ENCODE measurements at places on chromosomes 4 and X. TPM values are rescaled to one million over a fixed set of nuclear protein-coding genes. Genes with fewer than 3 reads are reported as not detected.

RTL9 gene
- polyA plus RNA-seq = not detected

CTAG1B gene
- polyA plus RNA-seq = not detected

ARX gene
- polyA plus RNA-seq = not detected

- H3K4me3 ChIP-seq = no peak overlapping the region
- H3K27ac ChIP-seq = no peak overlapping the region
- no peaks in the 10 kb centered on the region for H3K4me1 ChIP-seq
- no peaks in the 10 kb centered on the region for H3K36me3 ChIP-seq
Observed at GRCh38 chr4:97656044-97656720, 487.1 kb downstream of the STPG2 start.

DNA sequence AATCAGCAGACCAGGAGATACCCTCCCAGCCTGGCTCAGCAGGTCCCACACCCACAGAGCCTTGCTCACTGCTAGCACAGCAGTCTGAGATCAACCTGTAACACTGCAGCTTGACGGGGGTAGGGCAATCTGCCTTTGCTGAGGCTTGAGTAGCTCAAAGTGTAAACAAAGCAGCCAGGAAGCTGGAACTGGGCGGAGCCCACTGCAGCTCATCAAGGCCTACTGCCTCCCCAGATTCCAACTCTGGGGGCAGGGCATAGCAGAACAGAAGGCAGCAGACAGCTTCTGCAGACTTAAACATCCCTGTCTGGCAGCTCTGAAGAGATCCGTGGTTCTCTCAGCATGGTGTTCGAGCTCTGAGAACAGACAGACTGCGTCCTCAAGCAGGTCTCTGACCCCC lies 15.1 kb upstream of the GABRA2 start:
- DNase-seq = no peak
- H3K4me1 ChIP-seq = no peaks in the 10 kb centered on the region
- no peak overlapping the region for H3K27ac ChIP-seq
- H3K4me3 ChIP-seq = no peak overlapping the region
- H3K27me3 ChIP-seq = no peaks in the 10 kb centered on the region

KLB gene
- polyA plus RNA-seq = 0.24 TPM

TEX13B gene
- not detected for polyA plus RNA-seq

EXOC1L gene
- not detected for polyA plus RNA-seq

DNA sequence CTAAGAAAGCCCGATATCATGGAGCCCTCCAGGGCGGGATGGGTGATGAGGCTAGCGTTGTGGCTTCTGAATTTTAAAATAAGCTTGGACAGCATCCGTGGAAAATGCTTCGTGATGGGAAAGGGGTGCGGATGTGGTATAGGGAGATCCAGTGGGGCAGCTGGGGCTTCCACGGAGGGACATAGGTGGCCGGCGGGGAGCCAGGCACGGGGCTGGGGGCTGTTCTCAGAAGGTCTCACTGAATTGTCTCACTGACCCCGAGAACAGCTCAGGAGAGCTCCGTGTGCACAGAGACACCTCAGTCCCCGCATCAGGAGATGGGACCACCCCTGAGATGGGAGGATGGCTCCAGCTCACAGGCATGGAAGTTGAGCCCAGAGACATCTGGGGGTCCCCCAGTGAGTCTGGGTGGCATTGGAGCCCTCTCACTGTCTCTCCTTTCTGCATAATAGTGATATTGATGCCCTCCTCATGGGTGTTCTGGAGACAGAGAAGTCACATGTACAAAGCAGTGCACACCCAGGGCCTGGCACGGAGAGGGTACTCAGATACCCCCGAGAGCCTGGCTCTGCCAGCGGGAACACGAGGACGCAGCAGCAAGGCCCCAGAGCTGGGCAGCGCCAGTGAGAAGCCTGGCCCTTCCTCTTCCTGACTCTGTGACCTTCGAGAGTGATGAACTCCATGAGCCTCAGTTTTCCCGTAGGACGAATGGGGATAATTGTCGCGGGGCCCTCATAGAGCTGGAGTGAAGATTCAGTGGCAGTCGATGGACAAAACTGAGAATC lies 70.6 kb upstream of the PSAPL1 start:
- peaks cover 13% of the 10 kb centered on the region for H3K27me3 ChIP-seq
- H3K4me1 ChIP-seq = peaks cover 16% of the 10 kb centered on the region
- DNase-seq = no peak
- no peak overlapping the region for H3K4me3 ChIP-seq

DNA sequence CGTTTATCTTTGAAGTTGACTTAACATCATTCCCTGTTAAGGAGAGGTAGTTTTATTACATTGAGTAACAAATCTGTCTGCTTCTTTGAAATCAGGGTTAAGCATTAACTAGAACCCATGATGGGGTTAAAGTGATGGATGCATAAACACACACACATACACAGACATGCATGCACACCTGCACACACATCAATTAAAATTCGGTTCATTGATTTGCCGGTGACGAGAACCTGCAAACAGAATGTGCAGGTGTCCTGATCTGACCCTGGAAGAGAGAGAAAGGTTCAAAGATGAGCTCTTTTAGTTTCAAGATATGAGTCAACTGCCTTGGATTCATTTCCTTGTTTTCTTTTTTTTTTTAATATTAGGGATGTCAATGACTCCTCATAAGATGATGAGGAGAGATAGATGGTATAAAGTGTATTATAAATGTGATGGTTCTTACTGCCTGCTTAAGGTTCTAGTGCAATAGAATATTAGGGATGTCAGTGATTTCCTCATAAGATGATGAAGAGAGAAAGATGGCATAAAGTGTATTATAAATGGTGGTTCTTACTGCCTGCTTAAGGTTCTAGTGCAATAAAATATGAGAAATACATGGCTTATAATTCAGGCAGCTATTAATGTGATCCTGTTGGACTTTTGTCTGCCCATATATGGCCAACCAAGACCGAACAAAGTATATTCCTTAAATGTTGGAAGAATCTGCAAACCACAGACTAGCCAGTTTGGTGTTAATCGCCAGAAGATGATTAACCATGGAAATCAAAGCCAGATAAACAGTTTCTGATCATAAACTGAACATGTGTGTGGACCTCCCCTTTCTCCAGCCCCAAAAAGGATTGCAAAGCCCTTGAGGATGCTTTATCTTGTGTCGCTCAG lies 14.1 kb upstream of the CD99 start:
- H3K27me3 ChIP-seq = no peaks in the 10 kb centered on the region
- DNase-seq = no peak
- no peak overlapping the region for H3K27ac ChIP-seq

IQSEC2 gene
- polyA plus RNA-seq = 1.0 TPM

DNA sequence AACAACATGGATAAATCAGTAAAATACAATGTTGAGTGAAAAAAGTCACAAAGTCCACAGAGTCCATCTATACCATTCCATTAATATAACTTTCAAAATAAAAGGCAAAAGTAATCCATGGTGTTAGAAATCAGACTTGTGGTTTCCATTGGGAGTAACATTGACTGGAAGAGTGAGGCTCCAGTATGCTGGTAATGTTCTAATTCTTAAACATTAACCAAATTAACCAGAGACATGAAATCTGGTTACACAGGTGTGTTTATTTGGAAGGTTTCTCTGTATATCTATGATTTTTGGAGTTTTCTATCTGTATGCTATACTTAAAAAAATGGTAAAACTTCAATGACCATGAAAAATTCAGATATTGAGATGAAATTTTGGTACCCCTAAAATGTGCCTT lies 42.6 kb downstream of the SULT1B1 start:
- H3K36me3 ChIP-seq = no peaks in the 10 kb centered on the region
- no peaks in the 10 kb centered on the region for H3K4me1 ChIP-seq
- H3K4me3 ChIP-seq = no peak overlapping the region

DNA sequence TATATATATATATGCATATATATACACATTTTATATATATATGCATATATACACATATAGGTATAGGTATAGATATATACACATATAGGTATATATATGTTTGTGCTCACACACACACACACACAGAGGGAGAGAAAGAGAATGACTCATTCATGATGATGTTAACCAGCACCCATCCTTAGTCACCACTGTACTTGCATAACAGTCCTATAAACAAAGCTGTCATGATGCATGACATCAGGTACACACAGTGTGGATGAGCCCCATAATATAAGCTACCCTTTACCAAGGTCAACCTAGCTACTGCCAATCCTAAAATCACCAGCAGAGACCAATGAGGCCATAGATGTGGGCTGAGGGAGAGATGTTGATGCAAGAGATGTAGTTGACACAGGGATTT lies 1408.0 kb downstream of the RAPGEF2 start:
- no peak overlapping the region for H3K27ac ChIP-seq
- no peaks in the 10 kb centered on the region for H3K4me1 ChIP-seq
- no peaks in the 10 kb centered on the region for H3K36me3 ChIP-seq
- H3K27me3 ChIP-seq = no peaks in the 10 kb centered on the region
- DNase-seq = no peak

GRCh38 chrX:138691186-138691585 lies 20.3 kb downstream of the FGF13 start:
- no peak for DNase-seq
- no peaks in the 10 kb centered on the region for H3K27me3 ChIP-seq
- no peaks in the 10 kb centered on the region for H3K4me1 ChIP-seq
- H3K4me3 ChIP-seq = no peak overlapping the region
- no peaks in the 10 kb centered on the region for H3K36me3 ChIP-seq

GRCh38 chrX:143455046-143455445 lies 62.2 kb downstream of the SPANXN3 start:
- no peak overlapping the region for H3K27ac ChIP-seq
- no peak for DNase-seq
- H3K4me3 ChIP-seq = no peak overlapping the region
- H3K27me3 ChIP-seq = no peaks in the 10 kb centered on the region
- H3K4me1 ChIP-seq = no peaks in the 10 kb centered on the region

HAND2 gene
- polyA plus RNA-seq = not detected

DNA sequence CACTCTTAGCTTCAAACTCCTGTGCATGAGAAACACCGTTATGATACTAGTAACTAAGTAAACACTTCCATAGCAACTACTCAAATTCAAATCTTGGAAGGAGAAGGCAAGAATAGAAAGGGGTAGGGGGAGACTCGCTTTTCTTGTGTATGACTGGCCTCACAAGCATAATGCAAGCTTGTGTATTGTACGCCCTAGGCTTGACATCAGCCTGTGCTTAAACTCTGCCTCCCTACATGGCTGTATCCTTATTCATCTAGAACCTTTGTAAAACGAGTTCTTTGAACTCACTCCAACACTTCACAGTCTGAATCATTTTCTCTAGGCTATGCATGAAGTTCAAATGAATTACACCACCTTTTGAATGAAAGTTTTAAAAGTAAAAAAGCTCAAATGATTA lies 1071.2 kb upstream of the ADGRL3 start:
- H3K27ac ChIP-seq = no peak overlapping the region
- H3K27me3 ChIP-seq = no peaks in the 10 kb centered on the region
- H3K4me1 ChIP-seq = no peaks in the 10 kb centered on the region
- no peaks in the 10 kb centered on the region for H3K36me3 ChIP-seq
- DNase-seq = no peak

DNA sequence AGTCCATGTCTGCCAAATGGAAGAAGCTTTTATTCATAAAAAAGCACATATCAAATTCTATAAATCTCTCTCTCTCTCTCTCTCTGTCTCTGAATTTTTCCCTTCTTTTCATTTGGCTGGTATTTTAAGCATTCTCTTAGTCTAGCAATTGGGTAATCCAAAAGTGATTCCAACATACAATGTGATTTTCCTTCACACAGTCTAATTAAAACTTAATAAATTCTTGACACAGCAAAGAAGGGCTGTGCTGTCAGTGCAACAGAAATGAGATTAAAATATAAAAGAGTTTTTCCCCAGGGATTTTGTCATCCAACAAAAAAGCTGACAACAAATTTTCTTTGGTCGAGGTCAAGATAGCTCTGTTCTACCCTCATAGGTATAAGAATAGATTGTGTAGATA lies 216.9 kb downstream of the CENPC start:
- no peak overlapping the region for H3K27ac ChIP-seq
- peaks cover 39% of the 10 kb centered on the region for H3K27me3 ChIP-seq
- no peaks in the 10 kb centered on the region for H3K36me3 ChIP-seq
- no peak for DNase-seq
- H3K4me3 ChIP-seq = no peak overlapping the region
- no peaks in the 10 kb centered on the region for H3K4me1 ChIP-seq

ESX1 gene
- not detected for polyA plus RNA-seq

DNA sequence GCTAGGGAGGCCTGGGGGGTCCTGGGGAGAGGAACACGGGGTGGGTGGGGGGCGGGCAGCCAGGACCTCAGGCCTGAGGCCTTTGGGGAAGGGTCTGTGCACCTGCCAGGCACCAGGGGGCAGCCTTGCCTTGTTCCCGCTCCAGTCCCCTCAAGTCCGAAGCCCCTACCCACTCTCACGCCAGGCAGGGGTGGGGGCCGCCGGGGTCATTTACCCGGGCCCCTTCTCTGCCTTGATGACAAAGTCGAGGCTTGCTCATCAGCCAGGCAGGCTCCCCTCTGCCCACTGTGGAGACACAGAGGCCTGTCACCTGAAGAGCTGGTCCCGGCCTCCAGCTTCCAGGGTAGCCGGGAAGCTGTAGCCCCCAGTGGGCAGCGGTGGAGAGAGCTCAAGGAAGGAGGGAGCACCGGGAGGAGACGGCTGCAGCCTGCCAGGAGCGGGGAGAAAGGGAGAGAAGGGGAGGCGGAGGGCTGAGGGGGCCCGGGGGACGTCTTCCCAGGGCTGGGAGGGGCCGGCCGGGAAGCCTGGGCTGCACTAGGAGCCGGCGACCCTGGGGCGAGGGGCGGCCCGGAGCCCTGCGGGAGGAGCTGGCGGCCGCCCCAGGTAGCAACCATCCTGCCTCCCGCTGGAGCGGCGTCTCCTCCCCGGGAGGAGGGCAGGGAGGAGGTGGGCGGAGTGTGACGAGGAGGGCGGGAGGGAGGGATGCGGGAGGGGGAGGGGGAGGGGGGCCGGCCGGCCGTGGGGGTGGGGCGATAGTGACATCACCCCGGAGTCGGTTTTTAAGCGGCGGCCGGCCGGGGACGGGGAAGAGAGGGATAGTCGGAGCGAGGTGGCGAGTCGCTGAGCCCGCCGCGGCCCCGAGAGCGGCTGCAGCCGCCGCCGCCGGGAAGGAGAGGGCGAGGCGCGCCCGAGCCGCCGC lies at the start of gene SLC6A8:
Gene SLC6A8, plus strand, starts transcription at position 806 of the 919 bp plus-strand sequence. CDS start 649 bp downstream, outside the sequence.
- no peaks in the 10 kb centered on the region for H3K4me1 ChIP-seq
- H3K27me3 ChIP-seq = peaks cover 15% of the 10 kb centered on the region
- DNase-seq = peak; percentile 32
- H3K4me3 ChIP-seq = peak within 1 kb of the TSS; percentile 64
- H3K36me3 ChIP-seq = no peaks in the 10 kb centered on the region
- no peak within 1 kb of the TSS for H3K27ac ChIP-seq

DNA sequence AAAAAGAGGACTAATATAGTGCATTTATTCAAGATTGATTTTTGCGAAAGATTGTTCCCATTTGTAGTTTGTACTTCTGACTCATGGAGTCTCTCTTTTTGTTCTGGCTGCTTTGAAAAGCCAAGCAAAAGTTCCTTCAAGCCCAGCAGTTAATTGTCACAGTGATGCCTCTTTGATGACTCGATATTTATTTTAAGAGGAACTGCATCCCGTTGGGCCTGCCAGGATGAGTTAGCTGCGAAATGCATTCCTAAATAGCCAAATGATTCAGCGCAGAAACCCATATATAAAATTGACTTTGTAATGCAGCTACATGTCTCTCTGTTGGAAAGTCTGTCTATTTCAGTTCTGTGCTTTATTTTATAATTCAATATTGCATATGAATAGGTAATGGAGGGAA lies 295.1 kb downstream of the GBA3 start:
- H3K36me3 ChIP-seq = no peaks in the 10 kb centered on the region
- no peak overlapping the region for H3K27ac ChIP-seq
- no peak for DNase-seq

All from naive B cell (primary cell).